ENCODE measurements at places on chromosomes 16 and 17.
A peak's percentile ranks its signal among the peaks of the same experiment; 100 is the strongest.

DNA sequence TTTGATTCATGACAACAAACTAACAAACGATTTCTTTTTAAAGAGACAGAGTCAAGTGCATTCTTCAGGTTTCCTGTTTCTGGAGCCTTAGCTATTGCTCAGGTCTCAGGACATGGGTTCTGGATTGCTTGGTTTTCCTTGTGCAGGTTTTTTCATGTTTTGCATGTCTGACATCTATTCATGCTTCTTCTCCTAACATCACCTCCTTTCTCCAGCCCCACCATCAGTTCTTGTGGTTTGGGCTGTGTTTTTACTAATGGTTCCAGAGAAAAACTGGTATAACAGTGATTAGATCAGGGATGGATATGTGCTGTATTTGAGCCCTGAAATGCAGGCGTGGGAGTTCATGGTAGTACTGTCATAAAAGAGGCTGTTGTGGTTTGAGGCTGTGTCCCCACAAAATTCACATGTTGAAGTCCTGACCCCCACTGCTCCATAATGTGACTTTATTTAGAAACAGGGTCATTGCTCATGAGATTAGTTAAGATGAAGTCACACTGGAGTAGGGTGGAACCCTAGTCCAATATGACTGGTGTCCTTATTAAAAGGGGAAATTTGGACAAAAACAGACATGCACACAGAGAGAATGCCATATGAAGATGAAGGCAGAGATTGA is 67.9 kb downstream of the IRX6 start:
- DNase-seq = no peak

- no peak for DNase-seq
These were observed 10.2 kb downstream of the PITPNM3 start for GRCh38 chr17:6546069-6546718.

- DNase-seq = no peak
These were observed 36.0 kb downstream of the OSBPL7 start for GRCh38 chr17:47785538-47786123.

- DNase-seq = no peak
These were observed 6.6 kb downstream of the PNMT start for GRCh38 chr17:39674702-39675389.

GRCh38 chr16:73025151-73025855 is 22.6 kb downstream of the ZFHX3 start:
- DNase-seq = no peak

- DNase-seq = no peak
These were observed 27.1 kb downstream of the XPO6 start for GRCh38 chr16:28184625-28185024.

DNA sequence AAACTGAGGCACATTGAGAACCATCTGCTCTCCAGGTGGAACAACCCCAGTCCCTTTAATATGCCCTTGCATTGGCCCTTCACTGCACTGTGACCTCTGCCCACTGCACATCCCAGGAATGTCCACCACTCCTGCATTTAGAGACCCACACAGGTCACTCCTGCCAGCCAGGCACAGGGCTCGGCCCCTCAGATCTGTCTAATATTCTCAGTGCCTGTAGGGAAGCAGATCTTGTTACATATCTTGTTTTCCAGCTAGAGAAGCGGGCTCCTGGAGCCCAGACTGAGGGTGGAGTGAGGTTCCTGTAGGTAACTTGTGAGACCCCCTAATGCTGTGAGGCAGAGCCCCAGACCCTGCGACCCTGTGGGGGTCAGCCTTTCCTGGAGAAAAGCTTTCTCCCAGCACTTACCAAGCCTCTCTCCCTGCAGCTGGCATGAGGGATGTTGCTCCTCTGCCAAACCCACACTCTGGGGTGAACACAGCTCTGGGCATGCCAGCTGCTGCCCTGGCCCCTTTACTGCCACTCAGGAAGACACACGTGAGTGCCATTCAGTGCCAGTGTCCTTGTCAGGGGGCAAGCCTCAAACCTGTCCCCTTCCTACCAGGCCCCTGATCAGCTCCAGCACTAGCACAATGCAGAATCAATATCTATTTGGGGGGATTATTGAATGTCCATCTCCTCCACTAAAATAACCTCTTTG is 40.3 kb upstream of the CRHR1 start:
- no peak for DNase-seq

- no peak for DNase-seq
These were observed 152.0 kb downstream of the LGALS9B start for GRCh38 chr17:20315311-20315710.

DNA sequence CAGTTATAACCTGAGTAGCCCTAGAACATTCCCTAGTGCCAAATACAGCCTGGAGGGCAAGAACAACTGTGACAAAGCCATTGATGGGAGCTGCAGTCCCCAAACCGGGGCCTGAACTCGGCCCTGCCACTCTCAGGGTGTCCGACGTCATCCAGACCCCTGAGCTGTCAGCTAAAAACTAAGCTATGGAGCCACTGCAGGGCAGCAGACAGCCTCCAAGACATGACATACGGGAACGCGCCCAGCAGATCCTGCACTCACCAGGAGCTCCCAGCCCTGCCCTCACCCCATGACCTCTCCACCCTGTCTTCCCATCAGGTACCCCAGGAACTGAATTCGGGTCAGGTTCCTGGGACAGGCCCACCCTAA is 28.4 kb downstream of the KDM8 start:
- no peak for DNase-seq

- no peak for DNase-seq
These were observed at the start of gene RHBDF1 for GRCh38 chr16:72561-73548. Gene RHBDF1 (minus strand): TSS chr16:72631. CDS start chr16:65015, 7,616 bp downstream.

DNA sequence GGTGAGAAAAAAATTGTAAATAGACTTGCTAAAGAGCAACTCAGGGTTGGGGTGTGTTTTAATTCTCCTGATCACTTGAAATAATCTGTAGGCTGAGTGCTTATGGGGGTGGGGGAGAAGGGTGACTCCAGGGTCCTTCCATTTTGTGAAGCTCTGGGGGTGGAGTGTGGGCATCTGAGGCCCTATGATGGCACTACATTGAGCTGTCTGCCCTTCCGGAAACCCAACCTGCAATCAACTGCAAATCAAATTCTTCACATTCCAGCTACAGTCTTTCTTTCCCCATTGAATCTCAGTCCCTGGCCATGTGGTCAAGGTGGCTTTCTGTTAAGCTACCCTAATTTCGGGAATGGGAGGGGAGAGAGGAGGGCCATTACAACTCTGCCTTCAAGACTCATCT is 6.0 kb upstream of the CDC6 start:
- no peak for DNase-seq

- DNase-seq = peak; percentile 33
These were observed 65.9 kb upstream of the SDK2 start for GRCh38 chr17:73710095-73710592.

- no peak for DNase-seq
These were observed 33.0 kb downstream of the KCNJ16 start for GRCh38 chr17:70107904-70108565.

DNA sequence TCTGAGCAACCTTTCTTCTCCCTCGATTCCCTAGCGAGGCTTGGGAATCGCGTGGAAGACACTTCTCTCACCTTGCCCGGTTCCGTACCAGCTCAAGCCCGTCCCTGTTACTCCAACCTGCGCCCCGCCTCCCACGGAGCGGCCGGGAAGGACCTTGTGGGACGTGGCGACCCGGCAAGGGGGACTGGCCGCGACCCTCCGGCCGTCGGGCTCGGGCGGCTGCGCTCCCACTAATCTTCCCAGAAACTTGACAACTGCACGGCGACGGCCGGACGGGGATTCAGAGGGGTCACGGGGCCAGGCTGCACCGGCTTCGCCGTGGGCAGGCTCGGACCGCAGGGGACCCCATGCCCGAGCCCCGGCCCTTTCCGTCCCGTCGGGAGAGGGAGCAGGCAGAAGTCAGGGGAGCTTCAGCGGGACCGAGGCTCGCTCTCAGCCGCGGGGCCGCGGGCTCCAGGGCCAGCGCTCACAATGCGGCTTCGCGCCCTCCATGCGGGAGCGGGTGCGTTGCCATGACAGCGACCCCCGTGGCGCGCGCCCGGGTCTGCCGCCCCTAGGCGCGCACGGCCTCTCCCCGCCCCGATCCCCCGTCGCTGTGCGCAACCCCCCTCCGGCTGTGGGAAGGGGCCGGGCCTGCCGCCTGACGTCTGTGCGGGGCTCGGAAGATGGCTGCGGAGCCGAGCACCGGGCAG is at the start of gene SGSM2:
TSS of gene SGSM2 (plus strand) at position 650 of the 692 bp plus-strand sequence. CDS start 188 bp downstream, outside the sequence.
- peak; percentile 63 for DNase-seq

GRCh38 chr17:6162892-6163291 is 92.7 kb downstream of the WSCD1 start:
- DNase-seq = no peak

DNA sequence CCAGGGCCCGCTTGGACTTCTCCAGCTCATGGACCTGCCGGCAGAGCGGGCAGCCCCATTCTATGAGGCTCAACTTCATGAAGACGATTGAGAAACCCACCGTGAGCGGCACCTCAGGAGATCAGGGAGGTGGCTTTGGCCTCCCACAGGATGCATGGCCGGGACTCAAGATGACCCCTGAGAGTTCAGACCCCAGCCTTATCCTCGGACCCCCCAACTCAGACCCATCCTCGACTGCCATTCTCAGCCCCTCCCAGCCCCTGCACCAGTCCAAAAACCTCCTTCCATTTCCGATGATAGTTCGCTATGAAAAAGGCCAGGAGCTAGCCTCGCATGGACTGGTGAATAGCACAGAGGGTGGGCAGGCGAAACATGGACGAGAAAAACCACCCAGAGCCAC is 71.0 kb downstream of the NDE1 start:
- no peak for DNase-seq

DNA sequence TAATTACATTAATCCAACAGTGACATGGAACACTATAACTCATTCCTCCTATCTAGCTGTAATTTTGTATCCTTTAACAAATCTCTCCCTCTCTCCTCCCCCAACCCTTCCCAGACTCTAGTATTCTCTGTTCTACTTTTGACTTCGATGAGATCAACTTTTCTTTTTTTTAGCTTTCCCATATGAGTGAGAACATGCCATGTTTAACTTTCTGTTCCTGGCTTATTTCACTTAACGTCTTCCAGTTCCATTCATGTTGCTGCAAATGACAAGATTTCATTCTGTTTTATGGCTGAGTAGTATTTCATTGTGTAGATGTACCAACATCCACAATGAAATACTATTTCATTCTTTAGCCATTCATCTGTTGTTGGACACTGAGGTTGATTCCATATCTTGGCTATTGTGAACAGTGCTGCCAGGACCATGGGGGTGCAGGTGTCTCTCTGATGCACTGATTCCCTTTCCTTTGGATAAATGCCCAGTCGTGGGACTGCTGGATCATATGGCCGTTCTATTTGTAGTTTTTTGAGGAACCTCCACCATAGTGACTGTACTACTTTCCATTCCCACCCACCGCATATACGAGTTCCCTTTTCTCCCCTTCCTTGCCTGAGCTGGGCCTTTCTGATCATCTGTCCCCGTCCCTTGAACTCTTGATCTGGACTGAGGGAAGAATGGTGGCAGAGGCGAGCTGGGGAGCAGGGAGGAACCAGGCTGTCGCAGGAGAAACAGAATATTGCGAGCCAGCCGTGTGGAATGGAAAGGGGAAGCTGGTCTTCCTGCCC is 7.7 kb upstream of the CEP295NL start:
- no peak for DNase-seq

DNA sequence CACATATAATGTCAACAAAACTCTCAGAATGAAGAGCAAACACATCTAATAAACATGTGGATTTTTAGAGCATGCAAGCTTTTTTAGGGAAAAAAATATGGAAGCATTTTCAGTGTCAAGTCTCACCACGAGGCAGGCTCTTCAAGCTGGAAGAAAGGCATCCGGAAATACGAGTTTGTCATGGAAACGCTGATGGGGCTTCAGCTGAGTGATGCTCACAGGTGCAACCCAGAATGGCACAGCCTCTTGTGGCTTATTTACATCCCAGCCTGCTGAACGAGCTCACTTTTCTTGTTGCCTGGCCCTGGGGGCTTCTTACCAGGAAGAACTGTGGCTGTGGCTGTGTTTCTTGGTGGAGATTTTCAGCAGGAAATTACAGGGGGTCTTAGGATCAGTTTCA is 24.1 kb upstream of the DYNLL2 start:
- no peak for DNase-seq

- no peak for DNase-seq
These were observed 45.2 kb downstream of the NUP93 start for GRCh38 chr16:56775162-56775561.

- DNase-seq = no peak
These were observed 18.5 kb upstream of the ARHGAP27 start for GRCh38 chr17:45451131-45451530.

- DNase-seq = no peak
These were observed 8.9 kb upstream of the TMEM220 start for GRCh38 chr17:10738521-10739258.

- DNase-seq = no peak
These were observed 26.2 kb upstream of the PLCG2 start for GRCh38 chr16:81752876-81753227.

GRCh38 chr16:19094542-19095365 is 19.0 kb upstream of the ITPRIPL2 start:
- no peak for DNase-seq

GRCh38 chr16:51761001-51761400 is 609.9 kb upstream of the SALL1 start:
- DNase-seq = no peak

DNA sequence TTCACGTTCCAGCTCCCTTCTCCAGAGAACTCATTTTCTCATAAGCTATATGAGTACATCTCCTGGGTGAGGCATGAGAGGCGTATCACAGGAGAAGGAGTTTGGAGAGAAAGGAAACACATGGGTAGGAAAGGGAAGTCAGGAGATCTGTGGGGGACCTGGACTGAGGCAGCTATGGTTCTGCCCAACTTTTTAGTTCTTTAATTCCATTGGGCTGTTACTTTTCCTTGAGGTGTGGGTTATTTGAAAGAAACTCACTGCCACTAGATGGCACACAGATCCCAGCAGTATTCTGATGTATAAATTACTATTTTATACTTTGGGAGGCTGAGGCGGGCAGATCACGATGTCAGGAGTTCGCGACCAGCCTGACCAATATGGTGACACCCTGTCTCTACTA is 63.6 kb downstream of the NUP93 start:
- no peak for DNase-seq

DNA sequence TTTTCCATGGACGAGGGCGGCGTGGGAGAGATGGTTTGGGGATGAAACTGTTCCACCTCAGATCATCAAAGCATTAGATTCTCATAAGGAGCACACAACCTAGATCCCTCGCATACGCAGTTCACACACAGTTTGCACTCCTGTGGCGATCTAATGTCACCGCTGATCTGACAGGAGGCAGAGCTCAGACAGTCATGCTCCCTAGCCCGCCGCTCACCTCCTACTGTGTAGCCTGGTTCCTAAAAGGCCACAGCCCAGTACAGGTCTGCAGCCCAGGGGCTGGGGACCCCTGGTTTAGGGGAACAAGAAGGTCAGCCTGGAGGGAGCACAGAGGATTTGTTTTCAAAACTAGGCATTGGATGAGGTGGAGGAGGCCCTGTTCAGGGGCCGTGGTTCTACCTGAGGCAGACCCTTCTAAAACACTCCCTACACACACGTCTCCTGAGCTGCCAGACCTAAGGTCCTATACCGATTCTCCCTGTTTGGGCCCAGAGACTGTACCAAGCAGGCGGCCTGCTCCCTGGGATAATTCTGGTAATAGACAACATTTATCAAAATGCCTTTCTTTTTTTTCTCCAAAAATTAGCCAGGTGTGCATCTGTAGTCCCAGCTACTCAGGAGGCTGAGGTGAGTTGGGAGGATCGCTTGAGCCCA is 38.6 kb downstream of the AXIN2 start:
- no peak for DNase-seq

GRCh38 chr17:42026857-42027589 is 7.1 kb downstream of the NKIRAS2 start:
- DNase-seq = no peak

- no peak for DNase-seq
These were observed 530.2 kb downstream of the NPIPA7 start for GRCh38 chr16:16909126-16909525.

All from activated T-helper 1 cell treated with Interleukin-2 at 50 U/mL for 16 hours (primary cell).